ENCODE measurements at places on chromosomes 1 and 21.

GRCh38 chr1:115191691-115192090 is 102.4 kb upstream of the TSPAN2 start:
- DNase-seq = no peak

GRCh38 chr21:29630441-29630840 is 309.4 kb downstream of the GRIK1 start:
- no peak for DNase-seq

- DNase-seq = no peak
Observed at GRCh38 chr1:156257711-156258110, 9.9 kb upstream of the PAQR6 start.

- DNase-seq = peak; percentile 64
Observed at GRCh38 chr1:19644681-19645410, 735 bp downstream of the NBL1 start.

- peak; percentile 50 for DNase-seq
Observed at GRCh38 chr1:186618401-186619170, 61.6 kb downstream of the PTGS2 start.

GRCh38 chr1:39866767-39867166 is 16.5 kb downstream of the TRIT1 start:
- no peak for DNase-seq

Measured in activated naive CD8-positive, alpha-beta T cell treated with anti-CD3 and anti-CD28 coated beads, Interleukin-2, amount 50 U/mL, for 24 hours (primary cell).